ENCODE measurements at places on chromosomes 11 and 22.

GRCh38 chr11:844693-845644, 2.3 kb downstream of the TSPAN4 start:
- DNase-seq = no peak

GRCh38 chr11:116059919-116060318, 555.7 kb upstream of the CADM1 start:
- DNase-seq = no peak

DNA sequence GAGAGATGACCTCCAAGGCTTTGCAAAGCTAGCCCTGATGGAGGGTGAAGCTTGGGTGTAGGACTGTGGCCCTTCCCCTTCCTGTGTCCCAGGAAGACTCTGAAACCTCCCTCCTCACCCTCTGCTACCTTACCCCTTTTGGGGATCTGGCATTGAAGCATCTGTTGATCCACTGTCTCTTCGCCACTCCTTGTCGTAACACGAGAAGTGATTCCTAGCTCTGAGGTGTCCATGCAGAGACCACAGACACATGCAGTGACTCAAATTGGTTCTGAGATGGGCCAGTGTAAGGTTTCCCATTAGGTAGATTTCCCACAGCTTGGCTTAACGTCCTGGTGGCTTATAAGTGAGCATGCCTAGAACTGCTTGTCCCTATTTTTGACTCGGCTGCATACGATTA, 101.4 kb downstream of the ZBTB16 start:
- no peak for DNase-seq

GRCh38 chr11:105912666-105913065, 109.4 kb downstream of the MSANTD4 start:
- no peak for DNase-seq

GRCh38 chr11:126423743-126424142, 68.3 kb downstream of the ST3GAL4 start:
- DNase-seq = no peak

DNA sequence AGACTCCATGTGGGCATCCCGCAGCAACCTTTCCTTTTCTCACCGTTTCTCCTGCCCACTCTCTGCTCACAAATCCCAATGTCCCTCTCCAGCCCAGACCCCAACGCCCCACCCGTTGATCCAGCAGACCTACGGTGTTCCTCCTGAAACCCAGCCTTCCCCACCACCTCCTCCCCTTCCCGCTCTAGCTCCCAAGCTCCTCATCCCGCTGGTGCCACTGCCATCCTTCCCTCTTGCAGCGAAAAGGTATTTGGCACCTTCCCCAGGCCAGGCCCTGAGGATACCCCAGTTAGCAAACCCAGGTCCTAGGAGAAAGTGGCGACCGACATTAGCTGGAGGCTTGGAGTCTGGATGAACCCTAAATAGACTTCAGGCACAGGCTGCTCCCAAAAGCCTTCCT, 84.0 kb upstream of the RTL6 start:
- no peak for DNase-seq

GRCh38 chr11:34745195-34745594, 124.3 kb downstream of the EHF start:
- no peak for DNase-seq

GRCh38 chr11:112705148-112705547, 256.1 kb upstream of the NCAM1 start:
- DNase-seq = no peak

DNA sequence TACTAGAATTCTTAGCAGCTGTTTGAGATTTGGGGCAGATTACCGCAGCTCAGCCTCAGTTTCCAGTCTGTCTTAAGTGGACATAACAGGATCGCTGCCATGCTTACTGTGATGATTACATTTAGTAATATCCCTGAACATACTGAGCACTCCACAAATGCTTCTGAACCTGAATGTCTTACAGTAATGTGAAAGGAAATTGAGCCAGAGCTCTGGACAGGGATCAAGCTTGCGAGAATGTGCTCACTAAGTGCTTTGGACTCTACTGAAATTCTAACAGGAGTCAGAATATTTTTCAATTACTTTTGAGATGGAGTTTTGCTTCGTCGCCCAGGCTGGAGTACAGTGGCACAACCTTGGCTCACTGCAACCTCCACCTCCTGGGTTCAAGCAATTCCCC, 118.6 kb upstream of the RASSF10 start:
- DNase-seq = no peak

- no peak for DNase-seq
Observed at GRCh38 chr11:66815646-66816045, 27.6 kb upstream of the RCE1 start.

GRCh38 chr22:11616811-11617210, 3911.2 kb upstream of the OR11H1 start:
- DNase-seq = no peak

DNA sequence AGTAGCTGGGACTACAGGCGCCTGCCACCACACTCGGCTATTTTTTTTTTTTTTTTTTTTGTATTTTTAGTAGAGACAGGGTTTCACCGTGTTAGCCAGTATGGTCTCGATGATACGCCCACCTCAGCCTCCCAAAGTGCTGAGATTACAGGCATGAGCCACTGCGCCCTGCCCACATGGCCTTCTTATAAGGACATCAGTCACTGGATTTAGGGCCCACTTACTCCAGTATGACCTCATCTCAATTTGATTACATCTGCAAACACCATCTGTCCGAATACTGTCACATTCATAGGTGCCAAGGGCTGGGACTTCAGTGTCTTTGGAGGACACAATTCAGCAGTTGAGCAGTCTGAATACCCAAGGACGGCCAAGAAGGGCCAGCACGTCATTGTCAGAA, 8.2 kb upstream of the PRR5 start:
- no peak for DNase-seq

DNA sequence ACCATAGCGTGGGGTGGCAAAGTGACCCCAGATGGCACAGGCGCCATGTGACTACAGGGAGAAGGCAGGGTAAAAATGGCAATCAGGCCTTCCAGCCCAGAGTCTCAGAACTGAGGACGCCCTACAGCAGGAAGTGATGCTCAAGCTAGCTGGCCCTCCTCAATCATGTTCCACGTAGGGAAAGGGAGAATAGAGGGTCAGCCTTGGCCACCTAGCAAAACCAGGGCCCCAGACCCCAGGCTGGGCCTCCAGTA, 978 bp upstream of the ANKRD13D start:
- no peak for DNase-seq

- DNase-seq = peak; percentile 58
Observed at GRCh38 chr11:133927690-133928627, 28.8 kb downstream of the IGSF9B start.

- no peak for DNase-seq
Observed at GRCh38 chr22:17403906-17404305, 34.6 kb downstream of the CECR2 start.

GRCh38 chr11:94858012-94858705, 90.0 kb downstream of the AMOTL1 start:
- no peak for DNase-seq

DNA sequence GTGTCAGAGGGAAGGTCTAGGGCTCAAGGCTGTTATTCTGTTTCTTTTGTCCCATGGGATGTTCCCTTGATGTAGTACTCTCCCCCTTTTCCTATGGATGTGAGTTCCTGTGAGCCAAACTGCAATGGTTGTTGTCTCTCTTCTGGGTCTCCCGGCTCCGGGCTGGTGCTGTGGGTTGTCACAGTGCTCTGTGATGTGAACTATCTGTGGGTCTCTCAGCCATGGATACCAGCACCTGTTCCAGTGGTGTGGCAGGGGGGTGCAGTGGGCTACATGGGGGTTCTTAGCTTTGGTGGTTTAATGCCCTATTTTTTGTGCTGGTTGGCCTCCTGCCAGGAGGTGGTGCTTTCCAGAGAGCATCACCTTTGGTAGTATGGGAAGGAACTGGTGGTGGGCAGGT, 941.1 kb downstream of the KCNA4 start:
- no peak for DNase-seq

GRCh38 chr22:50521710-50522109, 3.7 kb downstream of the SCO2 start:
- no peak for DNase-seq

GRCh38 chr22:40388231-40388630, 17.8 kb downstream of the SGSM3 start:
- DNase-seq = no peak

DNA sequence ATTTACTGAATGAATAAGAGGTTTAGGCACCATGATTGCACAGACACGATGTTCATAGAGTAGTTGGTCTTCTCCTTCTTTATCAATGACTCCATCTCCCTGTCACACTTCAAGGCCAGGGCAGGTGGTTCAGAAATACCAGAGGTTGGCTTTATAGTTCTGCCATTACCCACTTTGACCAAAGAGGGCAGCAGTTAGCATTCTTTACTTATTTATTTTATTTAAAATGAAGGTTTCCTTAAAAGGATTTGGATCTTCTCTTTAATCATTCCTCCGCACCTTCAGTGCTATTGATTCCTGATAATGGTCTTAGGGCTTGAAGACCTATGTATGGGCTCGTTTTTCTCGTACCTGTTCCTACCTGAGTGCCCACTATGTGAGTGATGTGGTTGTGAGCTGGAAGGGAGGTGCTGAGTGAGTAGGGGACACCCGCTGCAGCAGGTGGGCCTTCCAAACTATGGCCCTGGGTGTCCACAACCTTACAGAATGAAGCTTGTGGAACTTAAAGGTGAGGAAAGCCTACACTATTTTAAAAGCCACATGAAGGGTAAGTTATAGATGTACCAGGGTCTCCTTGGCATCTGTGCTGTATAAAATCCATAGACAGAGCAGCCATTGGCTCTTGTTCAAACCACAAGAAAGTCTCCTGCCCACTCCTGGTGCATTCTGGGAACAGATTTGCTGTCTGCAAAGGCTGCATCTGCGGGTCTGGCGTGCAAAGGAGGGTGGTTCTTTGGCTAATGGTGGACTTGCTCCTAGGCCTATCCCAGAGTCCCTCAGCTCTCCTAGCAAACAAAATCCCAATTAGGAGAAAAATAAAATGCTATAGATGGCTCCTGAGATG, 35.0 kb downstream of the TIMP3 start:
- DNase-seq = no peak

GRCh38 chr11:134333312-134333711, 1.5 kb downstream of the GLB1L2 start:
- no peak for DNase-seq

- peak; percentile 51 for DNase-seq
Observed at GRCh38 chr22:19291580-19292457, at the start of gene CLTCL1. CLTCL1 (minus strand) TSS chr22:19291719; CDS start chr22:19291641, 78 bp downstream.

DNA sequence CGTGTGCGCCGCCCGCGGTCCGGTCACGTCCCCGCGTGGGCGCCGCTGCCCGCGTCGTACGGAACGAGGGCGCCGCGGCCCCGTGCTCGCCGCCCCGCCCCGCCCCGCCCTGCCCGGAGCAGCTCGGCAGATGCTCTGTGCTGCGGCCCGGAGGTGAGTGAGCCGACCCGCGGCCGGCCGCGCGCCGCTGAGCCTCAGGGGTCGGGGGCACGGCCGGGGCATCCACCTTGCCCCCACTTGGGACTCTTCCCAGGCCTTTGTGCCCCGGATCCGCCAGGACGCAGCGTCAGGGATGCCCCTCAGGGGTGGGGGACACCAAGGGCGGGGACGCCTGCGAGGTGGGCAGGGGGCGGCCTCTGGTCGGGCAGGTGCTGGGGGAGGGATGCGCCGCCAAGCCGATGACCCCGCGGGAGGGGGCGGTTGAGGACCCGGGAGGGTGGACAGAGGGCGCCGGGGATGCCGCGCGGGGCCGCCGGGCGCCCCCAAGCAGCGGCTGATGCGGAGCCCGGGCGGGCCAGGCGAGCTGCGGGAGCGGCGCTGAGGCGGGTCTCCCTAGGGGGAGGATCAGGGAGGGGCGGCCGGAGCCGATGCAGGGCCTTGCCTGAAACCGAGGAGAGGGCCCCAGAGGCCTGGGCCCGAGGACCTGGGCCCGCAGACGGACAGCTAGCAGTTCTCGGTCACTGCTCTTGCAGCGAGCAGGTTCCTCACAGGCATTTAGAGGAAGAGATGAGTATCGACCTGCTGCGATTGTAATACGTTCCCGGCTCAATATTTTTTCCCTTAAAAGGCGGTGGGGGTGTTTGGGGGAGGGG, at the start of gene GNAZ:
Gene GNAZ (plus strand): TSS at position 102 of the 812 bp plus-strand sequence. CDS start 25,177 bp downstream, outside the sequence.
- no peak for DNase-seq

DNA sequence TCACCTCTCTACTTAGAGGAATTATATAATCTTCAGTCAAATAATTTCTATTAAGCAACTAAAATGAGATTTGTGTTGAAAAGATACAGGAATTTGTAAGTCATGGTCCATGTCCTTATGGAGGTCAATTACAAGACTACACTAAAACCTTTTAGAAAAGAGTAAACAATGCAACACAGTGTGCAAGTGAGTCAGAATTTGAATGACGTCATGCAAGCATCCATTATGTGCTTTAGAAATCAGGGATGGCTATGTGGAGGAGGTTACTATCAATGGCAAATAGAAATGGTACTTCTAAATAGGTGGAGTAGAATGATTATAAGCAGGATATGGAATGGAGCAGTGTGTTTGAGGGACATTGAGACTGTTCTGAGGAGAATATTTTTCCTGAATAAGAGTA, 16.6 kb downstream of the OR10D3 start:
- no peak for DNase-seq

DNA sequence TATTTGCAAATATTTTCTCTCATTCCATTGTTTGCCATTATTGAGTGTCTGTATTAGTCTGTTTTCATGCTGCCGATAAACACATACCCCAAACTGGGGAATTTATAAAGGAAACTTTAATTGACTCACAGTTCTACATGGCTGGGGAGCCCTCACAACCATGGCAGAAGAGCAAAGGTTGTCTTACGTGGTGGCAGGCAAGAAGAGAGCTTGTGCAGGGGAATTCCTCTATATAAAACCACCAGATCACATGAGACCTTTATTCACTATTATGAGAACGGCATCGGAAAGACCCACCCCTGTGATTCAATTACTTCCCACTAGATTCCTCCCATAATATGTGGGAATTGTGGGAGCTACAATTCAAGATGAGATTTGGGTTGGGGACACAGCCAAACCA, 10.2 kb downstream of the RASSF10 start:
- DNase-seq = no peak

DNA sequence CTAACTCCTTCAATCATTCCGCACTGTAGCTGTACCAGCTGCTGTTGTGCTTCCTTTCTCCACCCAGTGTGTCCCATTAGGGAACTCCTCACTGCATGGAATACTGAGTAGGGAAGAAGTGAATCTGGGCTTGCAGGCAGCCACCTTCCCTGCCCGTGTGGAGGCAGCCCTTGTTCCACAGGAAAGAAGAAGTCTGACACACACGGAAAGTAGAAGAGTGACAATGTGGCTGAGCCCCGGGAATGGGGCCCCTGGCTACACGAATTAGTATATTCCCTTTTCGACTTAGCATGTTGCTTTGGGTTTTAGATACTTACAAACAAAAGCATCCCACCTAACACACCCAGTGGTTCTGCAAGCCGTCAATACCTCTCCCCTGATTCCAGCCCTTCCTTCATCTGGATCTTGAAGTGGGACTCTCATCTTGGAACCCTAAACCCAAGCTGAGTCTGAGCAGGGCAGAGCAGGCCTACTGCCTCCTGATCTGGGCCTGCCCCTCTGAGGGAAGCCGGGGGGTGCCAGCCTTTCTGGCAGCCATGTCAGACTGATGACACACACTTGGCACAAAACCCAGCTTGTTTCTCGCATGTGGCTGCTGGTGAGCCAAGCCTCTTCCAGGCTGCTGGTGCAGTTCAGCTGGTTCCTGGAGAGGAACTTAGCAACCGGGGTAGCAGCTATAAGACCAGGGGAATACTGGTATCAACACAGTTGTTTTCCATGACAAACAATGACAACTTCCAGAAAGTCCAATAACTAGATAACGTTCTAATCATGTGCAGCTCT, 71.6 kb downstream of the C11orf58 start:
- no peak for DNase-seq

All from activated T-cell treated with anti-CD3 and anti-CD28 coated beads for 4 hours (primary cell).